CD4-positive, alpha-beta memory T cell (primary cell): ENCODE measurements at places on chromosomes 11 and 22. TPM values are rescaled to one million over a fixed set of nuclear protein-coding genes. Genes with fewer than 3 reads are reported as not detected.

SIRT3 gene
- total RNA-seq, result 30.7 TPM

LRRC10B gene
- total RNA-seq, result not detected

GRCh38 chr22:42799461-42800405, 57.3 kb downstream of the ARFGAP3 start:
- H3K27me3 ChIP-seq, result no peaks in the 10 kb centered on the region
- DNase-seq, result no peak
- H3K36me3 ChIP-seq, result peaks cover 18% of the 10 kb centered on the region
- H3K4me1 ChIP-seq, result no peaks in the 10 kb centered on the region
- no peak overlapping the region for H3K27ac ChIP-seq

DNA sequence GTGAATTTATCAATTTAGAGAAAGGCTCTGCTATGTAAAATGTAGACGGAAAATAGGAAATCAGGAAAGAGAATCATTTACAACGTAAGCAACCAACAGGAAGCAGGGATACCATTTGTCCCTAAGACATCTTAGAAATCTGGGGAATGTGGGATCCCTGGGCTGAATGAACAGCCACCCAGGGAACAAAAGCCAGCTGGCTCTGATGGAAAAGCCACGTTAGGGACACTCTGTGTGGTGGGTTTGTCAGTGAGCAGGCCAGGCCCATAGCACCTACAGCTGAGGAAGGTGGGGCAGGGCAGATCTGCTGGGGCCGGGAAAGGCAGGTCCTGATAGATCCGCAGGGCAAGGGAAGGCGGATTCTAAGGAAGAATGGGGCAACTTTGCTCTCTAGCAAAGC, 87.1 kb upstream of the CSNK2A3 start:
- H3K4me1 ChIP-seq, result no peaks in the 10 kb centered on the region
- no peaks in the 10 kb centered on the region for H3K36me3 ChIP-seq

DNA sequence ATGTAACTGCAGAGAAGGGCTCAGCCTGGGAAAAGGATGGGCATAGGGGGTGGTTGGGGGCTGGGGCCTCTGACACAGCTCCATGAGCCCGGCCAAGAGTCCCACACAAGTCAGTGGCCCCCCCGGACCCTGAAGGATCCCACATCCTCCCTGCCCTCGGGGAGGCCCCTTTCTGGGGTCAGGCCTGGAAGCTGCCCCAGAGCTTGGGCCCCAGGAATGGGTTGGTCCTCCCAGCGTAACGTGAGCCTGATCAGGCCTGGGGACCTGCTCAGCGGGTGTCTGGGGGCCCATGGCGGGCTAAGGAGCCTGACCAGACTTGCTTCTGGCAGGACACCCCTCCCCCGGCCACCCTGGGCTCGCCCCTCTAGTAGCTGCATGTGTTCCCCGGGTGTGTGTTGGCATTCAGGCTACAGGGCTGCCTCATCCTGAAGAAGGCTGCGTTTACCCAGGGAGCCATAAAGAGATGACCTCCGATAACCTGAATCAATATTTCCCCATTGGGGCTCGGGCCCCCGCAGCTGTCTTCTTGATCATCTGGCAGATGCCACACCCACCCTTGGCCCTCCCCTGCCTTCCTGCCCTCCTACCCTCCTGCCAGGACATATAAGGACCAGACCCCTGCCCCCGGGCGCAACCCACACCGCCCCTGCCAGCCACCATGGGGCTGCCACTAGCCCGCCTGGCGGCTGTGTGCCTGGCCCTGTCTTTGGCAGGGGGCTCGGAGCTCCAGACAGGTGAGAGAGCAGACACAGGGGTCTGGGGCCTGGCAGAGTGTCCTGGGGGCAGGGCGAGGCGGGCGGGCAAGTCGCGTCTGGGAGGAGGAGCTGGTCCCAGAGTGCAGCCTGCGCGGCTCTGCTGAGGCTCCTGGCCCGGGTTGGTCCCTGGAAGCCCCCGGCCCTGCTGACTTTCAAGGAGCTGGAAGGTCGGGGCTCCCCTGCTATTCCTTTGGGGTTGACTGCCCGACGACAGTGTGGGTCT, at the start of gene MUC2:
MUC2 (plus strand) TSS at position 631 of the 978 bp plus-strand sequence.
- no peaks in the 10 kb centered on the region for H3K4me1 ChIP-seq
- H3K27ac ChIP-seq, result no peak within 1 kb of the TSS
- no peaks in the 10 kb centered on the region for H3K36me3 ChIP-seq
- H3K27me3 ChIP-seq, result no peaks in the 10 kb centered on the region
- no peak within 1 kb of the TSS for H3K4me3 ChIP-seq
